ENCODE measurements at places on chromosomes 11 and 22.

DNA sequence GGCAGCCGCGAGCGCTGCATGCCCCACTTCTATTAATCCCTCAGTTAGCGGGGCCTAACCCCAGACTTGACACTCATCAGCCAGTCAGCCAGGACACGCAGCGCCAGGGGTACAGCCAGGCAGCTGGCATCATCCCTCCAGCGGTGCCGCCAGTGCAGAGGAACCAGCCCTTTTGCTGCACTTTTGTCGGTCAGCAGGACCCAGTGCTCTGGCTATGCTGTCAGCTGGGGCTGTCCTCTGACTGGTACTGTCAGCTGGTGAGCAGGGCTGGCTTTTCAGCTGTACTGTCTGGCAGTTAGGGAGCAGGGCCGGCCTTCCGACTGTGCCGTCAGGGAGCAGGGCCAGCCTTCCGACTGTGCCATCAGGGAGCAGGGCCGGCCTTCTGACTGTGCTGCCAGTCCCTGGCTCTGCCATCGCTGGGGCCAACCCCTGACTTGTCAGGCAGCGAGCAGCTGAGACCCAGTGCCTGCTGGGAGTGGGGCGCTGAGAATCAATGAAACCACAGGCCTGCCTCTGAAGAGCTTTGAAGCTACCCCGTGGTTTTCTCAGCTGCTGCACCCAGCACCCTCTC is 115.4 kb downstream of the KIAA1671 start:
- peak; percentile 18 for DNase-seq

DNA sequence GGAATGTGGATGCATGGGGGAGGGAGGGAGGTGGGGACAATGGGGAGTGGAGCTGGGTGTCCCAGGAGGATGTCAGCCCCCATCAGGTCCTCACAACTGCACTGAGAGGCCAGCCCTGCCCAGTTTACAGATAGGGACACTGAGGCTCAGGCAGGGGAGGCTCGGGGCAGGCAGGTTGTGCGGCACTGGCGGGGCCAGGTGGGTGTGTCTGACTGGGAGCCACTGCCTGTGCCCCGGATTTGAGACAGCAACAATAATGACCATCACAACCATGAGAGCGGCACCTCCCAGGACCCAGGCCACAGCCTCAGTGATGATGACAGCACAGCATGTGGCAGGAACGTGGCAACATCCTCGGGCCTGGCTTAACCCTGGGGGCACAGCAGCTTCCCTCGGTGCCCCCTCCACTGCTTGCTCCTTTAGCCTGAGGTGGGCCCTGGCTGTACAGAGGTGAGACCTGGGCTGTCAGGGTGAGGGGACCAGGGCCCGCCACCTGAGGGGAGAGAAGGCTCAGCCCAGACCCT is 32.0 kb downstream of the SHISAL1 start:
- DNase-seq = no peak

GRCh38 chr11:119427279-119427678 is 4.3 kb upstream of the THY1 start:
- no peak for DNase-seq

DNA sequence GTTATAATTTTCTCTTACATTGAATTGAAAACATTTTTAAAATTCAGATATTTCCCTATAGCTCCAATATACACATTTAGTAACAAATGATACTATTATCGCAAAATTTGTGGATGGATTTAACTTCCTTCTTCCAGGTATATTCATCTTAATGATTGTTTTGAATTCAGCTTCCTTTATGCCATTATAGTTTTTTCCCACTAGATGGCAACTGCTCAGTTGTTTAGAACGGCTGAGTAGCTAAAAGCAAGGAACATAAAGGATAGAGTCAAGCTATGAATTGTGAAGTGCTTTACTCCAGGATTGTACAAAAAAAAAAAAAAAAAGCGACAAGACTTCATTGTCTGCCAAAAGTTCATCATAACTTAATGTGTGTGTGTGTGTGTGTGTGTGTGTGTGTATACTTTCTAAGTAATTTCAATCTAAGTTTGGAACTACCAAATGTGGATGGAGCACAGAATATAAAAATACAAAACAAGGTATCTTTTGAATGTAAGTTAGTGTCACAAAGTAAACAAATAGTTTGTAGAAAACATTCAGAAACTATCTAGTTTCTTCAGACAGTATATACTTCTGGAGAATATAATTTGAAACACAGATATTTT is 846.4 kb downstream of the DLG2 start:
- DNase-seq = peak; percentile 1

DNA sequence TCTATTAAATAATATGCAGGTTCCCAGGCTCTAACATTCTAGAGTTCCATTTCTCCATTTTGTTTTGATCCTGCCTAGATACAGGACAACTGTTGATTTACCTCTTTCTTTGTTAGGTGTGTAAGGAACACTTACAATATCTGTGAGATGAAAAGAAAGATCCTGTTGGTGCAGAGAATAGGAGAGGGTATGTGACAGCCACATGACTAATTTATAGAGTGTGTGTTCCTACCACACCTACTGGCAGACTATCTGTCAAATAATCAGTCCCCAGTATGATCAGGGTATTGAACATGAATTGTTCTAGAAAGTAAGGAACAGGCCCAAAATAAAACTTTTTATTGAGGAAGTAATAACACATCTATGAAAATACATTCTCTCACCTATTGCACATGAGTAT is 10.2 kb downstream of the MMP10 start:
- no peak for DNase-seq

GRCh38 chr11:18310800-18311340 is 11.1 kb downstream of the HPS5 start:
- no peak for DNase-seq

DNA sequence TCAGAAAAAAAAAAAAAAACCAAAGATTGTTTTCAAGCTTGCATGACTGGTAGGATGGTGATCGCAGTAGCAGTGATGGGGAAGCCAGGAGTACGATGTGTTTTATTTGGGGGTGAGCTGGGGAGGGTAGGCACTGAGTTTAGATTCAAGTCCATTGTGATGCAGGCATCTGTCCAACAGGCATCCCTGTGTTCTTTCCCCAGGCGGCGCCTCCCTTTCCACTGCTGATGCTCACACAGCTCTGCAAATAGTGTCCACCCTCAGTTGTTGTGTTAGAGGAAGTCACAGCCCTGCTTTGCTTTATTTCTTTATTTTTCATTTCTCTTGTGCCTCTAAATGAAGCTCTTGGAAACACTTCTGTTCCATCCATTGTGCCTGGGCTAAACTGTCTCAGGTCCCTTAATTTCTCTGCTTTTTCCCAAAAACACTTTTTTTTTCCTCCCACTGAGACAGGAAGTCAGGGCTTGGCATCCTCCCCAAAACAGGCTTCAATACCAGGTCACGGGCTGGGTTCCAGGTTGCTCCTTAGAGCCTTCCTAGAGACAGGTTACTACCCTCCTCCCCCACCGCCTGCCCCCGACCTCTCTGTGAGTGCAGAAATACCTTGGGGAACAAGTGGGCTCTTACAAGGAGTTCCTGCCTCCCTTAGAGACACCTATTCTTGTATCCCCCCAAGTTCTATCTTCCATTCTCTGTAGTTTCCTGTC is 38.6 kb upstream of the HSPA8 start:
- no peak for DNase-seq

DNA sequence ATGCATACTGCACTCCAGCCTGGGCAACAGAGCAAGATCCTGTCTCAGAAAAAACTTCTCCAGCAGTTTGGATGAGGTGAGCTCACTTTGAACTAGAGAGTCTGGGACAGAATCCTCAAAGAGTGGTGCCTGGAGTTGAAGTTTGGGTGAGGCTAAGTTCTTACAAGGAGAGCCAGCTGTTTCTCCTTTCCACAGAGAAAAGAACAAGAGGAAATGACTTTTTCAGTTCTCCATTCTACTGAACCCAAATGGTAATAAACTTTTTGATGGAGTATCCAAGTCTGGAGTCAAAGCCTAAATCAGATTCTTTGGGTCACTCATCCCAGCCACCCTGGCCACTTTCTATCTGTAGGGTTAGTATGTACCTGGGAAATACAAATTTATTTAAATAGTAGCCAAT is 102.7 kb downstream of the TRAF6 start:
- DNase-seq = no peak

DNA sequence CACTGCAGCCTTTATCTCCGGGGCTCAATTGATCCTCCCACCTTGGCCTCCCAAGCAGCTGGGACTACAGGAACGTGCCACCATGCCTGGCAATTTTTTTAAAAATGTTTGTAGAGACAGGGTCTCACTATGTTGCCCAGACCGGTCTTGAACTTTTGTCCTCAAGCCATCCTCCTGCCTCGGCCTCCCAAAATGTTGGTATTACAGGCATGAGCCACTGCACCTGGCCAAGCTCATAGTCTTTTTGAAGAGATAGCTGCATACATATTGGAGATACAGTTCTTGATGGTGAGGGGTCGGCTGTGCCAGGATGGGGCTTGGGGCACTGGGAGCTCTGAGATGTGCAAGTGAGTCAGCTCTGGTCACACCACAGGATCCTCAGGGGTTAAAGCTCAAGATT is 53.2 kb downstream of the CHRDL2 start:
- no peak for DNase-seq

DNA sequence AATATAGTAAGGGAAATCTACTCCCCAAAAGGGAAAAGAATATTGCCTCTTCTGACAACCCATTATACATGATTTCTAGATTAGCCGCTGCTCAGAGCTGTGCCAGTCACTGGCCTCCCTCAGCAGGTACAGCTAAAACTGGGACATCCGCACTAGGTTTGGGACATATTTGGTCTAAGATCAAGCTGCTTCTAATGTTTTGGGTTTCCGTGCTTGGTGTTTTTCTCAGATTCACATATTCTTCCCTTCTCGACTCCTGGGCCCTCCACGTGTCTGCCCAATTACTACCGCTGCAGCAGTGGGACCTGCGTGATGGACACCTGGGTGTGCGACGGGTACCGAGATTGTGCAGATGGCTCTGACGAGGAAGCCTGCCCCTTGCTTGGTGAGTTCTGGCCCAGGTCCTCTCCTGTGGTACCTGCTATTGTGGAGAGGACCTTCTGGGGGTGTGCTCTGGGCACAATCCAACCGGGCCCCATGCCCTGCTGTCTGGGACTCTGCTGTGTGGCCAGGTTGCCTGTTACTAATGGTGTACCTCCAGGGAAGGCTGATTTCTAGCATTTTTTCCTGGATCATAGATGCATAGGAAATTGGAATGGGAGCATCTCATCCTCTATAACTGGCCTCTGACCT is 138.1 kb upstream of the SORL1-AS1 start:
- DNase-seq = no peak

DNA sequence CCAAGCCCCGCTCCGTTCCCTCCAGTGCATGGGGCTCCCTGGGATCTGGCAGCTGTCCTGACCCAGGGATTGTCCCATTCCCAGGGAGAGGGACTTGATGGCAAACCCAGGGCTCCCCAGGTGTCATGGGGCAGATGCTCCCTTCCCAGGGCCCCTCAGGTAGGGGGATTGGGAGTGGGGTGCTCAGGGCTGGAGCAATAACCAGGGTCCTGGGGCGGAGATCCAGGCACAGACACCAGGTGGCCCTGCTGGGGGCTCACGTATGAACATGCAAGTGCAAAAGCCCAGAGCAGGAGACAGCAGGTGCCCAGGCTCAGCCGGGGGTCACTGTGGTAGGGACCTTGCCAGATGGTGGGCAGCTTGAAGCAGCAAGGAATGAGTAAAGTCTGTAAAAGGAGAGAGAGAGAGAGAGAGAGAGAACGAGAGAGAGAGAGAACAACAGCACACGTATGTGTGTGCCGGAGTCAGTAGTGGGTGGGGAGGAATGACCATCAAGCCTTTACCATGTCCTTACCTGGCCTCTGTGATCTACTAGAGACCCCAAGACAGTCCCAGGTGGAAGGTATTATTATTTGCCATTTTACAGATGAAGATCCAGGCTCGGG is 19.3 kb upstream of the MPPED1 start:
- DNase-seq = no peak

DNA sequence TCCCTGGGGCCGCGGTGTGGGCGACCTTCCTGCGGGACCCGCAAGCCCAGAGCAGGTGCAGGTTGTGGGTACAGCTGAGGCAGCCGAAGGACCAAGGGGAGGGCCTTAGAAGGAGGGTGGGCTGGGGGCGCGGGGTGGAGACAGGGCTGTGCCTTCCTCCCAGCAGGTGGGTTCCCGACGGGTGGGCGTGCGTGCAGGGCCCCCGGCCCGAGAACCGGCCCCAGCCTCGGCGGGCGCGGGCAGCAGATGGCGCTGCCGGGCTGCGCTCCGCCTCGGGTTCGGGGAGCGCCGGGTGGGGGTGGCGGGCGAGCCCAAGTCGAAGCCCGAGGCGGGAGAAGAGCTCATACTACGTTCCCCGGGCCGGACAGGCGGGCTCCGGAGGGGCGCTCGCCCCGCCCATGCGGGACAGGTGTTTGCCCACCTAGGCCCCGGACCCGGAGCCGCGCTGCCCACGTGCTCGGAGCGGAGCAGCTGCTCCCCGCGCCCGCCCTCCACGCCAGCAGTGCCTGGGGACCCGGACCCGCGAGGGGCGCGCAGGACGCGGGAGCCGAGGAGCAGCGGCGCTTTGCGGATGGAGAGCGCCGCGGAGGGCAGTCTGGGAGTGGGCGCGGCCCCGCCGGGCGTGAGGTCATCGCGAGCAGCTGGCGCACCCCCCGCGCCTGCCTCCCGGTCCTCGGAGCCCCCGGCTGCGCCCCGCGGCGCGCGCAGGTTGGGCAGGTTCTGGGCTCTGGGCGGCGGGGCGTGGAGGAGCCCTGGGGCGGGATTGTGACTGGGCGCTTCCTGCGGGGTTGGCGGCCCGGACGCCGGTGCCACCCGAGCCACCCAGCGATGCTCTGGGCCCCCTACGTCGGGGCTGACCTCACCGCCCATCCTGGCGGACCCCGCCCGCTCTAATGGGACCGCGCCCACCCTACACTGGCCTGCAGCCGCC is 25.3 kb downstream of the DUSP8 start:
- DNase-seq = no peak

GRCh38 chr11:125072961-125073590 is 10.0 kb downstream of the SLC37A2 start:
- DNase-seq = no peak

- no peak for DNase-seq
Observed at GRCh38 chr11:10622957-10623791, 54.7 kb upstream of the LYVE1 start.

DNA sequence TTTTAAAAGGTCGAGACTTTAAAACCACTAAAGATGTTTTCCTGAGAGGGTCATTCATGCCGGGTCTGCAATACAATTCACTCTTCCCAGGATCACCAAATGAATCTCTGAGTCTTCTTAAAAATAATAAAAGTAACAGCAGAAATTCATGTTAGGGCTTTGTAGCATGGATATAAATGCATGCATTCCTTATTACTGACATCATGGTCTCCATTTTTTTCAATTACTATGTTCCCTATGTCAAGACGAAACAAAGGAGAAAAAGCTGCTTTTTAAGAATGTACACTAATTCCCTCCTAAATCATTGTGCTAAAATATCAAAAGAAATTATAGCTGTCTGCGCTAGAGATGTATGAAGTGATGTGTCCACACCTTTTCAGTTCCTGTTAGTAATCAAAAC is 789.9 kb upstream of the LRRC4C start:
- DNase-seq = no peak
